ENCODE measurements at places on chromosomes 12 and 14.

- no peak for DNase-seq
Measured at GRCh38 chr14:63960926-63961567, 108.2 kb downstream of the SYNE2 start.

DNA sequence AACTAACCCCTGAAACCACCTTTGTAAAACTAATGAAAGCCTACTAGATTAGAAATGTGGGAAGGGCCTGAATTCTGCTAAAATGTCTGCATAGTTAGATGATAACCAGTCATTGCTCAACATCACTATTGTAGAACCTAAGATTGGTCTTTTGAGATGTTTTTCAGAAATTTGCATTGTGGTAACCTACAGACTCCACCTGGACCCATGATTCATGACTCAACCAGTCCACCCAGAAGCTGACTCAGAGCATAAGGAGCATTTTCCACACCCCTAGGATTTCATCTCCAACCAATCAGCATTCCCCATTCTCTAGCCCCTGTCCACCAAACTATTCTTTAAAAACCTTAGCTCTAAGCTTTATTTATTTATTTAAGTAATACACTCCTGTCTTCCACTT, 30.4 kb upstream of the CHGA start:
- no peak for DNase-seq

- peak; percentile 39 for DNase-seq
Measured at GRCh38 chr12:74365178-74365964, 172.3 kb upstream of the ATXN7L3B start.

- no peak for DNase-seq
Measured at GRCh38 chr12:132559652-132560363, 50.6 kb downstream of the LRCOL1 start.

DNA sequence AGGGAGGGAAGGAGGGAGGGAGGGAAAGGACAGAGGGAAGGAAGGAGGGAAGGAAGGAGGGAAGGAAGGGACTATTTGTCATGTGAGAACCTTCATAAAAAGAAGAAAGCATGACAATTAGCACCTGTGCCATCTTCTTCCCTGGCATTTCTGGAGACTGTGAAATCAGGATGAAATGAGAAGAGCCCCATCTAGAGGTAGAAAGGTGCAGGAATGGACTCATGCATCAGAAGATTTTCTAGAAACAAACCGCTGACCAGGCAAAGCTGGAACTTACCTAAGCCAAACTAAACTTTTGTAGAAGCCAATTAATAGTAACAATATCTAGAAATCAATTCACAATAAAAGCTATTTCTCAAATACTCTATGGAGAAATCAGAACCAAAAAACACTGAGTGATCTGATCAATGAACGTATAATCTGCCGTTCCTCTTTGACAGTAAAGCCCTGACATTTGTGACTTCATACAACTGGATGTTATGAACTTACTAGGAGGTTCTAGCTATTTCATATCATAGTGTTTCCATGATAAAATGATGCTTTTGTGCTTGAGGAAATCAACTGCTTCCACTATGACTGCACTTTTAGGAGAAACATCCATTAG, 24.4 kb upstream of the CRACR2A start:
- DNase-seq = peak; percentile 71

DNA sequence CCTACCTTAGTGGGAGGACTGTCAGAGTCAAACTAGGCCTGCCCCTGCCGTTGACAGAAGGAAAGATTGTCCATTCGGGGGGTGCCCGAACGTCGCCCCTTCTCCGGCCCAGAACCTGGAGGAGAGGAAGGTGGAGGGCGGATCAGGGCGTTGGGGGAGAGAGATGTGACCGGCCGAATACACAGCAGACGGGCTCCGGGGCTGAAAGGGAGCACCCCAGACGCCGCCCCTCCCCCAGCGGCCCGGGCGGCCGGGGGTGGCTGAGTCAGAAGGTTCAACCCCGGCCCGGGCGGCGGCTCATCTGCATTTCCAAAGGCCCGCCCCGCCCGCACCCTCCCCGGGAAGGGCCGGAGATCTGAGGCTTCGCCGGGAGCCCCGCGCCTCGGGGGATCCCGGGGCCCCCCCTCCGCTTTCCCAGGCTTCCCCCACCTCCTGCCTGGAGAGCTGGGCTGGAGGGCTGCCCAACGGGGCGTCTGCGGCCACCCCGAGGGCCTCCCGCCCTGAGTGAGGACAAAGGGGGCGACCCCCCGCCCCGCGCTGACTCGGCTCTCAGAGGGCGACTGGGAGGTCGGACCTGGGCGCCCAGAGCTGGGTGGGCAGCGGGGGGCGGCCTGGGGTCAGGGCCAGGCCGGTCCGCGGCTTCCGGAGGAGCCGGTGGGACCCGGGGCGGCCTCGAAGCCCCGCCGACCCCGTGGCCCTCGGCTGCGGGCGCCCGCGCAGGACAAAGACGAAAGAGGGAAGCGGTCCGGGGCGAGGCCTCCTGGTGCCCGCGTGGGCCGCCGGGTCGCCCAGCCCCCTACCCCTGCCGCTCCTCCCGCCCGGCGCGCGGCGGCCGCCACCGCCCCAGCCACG, 3.7 kb upstream of the SETD1B start:
- peak; percentile 83 for DNase-seq

- DNase-seq = no peak
Measured at GRCh38 chr14:63686926-63687325, 40.9 kb downstream of the SGPP1 start.

DNA sequence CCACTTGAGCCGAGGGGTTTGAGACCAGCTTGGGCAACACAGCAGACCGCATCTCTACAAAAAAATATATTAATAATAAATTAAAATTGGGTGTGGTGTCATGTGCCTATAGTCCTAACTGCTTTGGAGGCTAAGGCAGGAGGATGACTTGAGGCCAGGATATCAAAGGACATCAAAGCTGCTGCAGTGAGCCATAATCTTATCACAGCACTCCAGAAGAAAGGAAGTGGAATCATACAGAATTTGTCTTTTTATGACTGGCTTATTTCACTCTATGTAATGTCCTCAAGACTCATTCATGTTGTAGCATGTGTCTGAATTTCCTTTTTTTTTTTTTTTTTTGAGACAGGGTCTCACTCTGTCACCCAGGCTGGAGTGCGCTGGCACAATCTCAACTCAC, 43.9 kb upstream of the NUDT4 start:
- no peak for DNase-seq

DNA sequence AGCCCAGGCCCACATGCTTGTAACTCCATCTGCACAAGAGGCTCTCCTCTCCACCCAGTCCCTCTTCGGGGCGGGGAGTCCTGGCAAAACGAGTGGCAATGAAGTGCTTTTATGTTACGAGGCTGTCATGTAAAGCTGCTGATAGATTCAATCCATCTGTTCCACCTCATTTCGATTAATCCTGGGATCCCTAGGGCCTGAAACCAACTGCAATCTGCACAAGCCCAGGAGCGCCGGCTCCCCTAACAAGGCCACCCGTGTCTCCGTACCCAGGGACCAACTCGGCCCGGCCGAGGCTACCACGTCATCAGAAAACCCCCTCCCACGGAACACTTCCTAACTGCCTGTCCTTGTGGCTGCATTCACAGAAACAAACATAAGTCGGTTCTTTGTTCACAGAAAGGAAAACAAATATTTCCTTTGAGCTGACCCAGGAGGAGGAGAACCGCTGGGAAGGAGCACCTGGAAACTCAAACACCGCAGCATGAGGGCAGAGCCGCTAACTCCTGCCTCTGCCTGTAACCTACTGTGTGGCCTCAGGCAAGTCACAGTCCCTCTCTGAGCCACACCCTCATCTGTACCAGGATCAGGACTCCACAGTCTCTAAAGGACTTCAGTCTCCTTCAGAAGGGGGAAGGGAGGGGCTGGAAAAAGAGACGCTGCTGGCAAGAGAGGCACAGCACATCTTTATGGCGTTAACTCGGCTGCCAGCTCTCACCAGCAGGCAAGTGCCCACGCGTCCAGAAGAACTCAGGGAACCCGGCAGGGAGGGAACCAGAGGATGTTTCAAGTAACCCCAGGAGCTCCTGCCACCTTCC, 47.8 kb downstream of the CCDC88C start:
- DNase-seq = no peak

DNA sequence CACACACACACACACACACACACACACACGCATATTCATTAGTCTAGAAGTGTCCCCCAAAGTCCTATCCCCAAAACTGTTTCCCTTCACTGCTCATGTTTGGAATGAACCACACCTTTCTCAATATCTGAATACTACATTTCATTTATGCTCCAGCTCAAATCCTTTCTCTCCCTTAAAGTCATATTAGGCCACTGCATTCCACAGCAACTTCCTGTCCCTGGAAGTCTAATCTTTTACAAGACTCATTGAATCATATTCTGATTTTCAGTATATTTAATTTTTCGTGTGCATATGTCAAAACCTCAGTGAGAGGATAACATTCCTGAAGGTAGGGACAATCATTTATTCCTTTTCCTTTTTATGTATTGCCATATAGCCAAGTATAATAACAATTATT, 155.6 kb upstream of the LMNTD1 start:
- no peak for DNase-seq

DNA sequence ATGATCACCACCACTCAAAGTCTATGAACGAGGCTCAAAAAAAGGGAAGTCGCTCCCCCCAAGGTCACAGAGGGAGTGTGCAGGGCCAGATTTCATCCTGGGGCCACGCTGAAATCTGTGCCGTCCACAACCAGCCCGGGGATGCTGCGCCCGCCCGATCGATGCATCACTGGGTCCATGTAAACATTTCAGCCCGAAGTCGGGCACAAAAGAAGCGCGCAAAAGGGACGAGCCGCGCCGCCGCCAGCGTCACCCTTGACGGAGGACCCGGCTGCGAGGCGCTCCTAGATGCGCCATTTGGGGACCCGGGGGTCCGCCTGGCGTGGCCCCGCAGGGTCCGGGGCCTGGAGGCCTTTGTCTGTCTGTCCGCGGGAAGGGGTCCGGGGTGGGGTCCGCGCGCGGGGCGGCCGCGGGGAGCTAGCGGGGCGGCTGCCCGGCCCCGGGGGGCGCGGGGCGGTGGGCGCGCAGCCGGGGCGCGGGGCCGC, 503 bp downstream of the FBXO21 start:
- no peak for DNase-seq

GRCh38 chr12:38141239-38141638, 175.3 kb upstream of the ALG10B start:
- no peak for DNase-seq

DNA sequence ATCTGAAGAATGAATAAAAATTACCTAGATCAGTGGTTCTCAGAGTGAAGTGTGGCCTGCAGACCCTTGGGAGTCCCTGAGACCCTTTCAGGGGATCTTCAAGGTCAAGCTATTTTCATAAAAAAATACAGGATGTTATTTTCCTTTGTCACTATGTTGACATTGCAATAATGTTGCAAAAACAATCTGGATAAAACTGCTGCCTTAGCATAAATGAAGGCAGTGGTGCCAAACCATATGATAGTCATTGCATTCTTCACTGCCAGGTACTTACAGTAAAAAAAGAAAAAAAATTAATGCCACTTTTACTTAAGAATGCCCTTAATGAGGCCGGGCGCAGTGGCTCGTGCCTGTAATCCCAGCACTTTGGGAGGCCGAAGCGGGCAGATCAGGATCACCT, 2.0 kb upstream of the CD4 start:
- no peak for DNase-seq

DNA sequence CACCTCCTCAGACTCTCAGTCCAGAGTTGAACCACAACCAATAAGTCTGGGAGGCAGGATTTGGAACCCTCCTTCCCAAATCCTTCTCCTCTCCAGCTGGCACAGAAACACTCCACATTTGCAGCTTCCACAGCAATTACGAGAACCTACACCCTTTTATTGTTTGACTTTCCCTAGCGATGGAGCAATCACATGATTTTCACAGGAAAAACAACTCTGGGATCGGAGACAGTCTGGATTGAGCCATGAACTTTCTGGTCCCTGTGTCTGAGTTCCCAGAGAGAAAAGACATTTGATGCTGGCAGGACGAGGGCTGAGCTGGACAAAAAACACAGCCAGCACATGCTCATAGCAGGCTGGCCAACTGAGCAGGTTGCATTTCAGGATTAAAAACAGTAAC, 49.0 kb upstream of the STON2 start:
- DNase-seq = no peak

GRCh38 chr12:68631227-68631626, 20.5 kb downstream of the RAP1B start:
- DNase-seq = no peak

GRCh38 chr12:74021937-74022336, 515.7 kb upstream of the ATXN7L3B start:
- DNase-seq = peak; percentile 64

DNA sequence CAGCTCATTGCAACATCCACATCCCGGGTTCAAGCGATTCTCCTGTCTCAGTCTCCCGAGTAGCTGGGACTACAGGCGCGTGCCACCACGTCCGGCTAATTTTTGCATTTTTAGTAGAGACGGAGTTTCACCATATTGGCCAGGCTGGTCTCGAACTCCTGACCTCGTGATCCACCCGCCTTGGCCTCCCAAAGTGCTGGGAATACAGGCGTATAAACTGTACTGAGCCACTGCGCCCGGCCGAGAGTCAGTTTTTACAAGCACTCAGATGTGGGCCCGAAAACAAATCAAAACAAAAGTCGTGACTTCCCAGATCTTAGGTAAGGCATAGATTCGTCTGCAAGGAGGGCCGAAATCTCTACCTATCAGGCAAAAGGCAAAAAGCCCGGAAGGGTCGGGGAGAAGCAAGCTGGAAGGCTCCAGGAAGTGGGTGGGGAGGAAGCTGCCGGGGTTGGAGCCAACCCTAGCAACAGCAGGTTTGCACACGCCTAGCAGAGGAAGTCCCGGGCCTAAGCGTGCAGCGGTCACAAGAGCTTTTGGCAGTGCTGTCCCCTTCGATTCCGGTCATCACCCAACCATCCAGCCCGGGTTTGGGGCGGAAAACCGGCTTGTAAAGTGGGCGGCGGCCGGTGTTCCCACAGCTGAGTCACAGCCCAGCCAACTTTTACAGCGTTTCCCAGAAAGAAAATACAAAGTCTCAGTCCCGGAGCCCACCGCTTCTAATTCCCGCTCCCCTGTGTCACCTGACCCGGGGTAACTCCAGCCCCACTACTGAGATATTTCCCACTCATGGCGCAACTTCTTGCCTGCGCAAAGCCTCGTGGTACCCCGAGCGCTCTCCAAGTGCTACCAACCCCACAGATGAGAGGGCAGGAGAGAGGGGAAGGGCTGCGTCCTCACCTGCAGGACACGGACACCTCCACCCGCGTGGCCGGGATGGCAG, 583 bp downstream of the CPNE8 start:
- DNase-seq = no peak

DNA sequence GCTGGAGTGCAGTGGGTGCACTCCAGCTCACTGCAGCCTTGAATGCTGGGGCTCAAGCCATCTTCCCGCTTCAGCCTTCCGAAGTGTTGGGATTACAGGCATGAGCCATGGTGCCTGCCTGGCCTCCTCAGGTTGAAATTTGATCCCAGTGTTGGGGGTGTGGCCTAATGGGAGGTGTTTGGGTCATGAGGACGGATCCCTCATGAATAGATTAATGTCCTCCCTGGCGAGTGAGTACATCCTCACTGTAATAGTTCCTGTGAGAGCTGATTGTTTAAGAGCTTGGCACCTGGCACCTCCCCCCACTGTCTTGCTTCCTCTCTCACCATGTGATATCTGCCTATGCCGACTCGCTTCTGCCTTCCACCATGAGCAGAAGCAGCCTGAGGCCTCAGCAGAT, 84.7 kb downstream of the TSPAN9 start:
- peak; percentile 9 for DNase-seq
